ENCODE measurements at places on chromosomes 13 and 19.

DNA sequence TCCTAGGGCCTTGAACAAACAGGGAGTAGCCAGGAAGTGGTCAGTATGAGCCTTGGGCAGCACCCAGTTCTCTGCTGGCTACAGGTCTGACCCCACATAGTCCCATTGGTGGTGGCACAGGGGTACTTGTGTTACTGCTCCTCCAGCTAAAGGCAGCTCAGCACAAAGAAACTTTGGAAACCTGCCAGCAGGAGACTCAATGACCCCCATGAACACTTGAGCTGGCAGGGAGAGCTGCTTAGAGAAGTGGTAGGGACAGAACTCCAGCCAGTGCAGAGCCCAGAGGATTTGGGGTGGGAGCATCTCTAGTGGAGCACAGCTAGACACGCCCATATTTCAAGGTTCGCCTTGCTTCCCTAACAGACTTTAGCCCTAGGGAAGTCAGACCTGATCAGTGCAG is 10.4 kb upstream of the ZNF586 start:
- DNase-seq = no peak

DNA sequence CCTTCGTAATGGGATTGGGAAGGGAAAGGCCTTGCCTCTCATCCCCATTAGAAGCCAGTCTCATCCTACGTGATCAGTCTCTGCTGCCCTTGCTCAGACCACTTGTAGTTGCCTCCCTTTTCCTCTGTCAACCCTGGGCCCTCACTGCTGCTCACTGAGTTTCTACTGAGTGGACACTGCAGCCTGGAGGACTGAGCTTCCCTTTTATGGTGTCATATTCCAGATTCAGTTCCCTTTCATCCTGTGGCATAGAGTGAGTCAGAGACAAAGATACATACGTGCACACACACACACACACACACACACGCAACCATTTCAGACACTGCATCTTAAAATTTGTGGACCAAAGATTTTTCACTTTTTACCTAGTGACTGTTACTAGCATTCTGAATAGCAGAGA is 56.6 kb downstream of the COG3 start:
- DNase-seq = peak; percentile 62

GRCh38 chr13:113410472-113411201 is 42.7 kb downstream of the ADPRHL1 start:
- peak; percentile 79 for DNase-seq

DNA sequence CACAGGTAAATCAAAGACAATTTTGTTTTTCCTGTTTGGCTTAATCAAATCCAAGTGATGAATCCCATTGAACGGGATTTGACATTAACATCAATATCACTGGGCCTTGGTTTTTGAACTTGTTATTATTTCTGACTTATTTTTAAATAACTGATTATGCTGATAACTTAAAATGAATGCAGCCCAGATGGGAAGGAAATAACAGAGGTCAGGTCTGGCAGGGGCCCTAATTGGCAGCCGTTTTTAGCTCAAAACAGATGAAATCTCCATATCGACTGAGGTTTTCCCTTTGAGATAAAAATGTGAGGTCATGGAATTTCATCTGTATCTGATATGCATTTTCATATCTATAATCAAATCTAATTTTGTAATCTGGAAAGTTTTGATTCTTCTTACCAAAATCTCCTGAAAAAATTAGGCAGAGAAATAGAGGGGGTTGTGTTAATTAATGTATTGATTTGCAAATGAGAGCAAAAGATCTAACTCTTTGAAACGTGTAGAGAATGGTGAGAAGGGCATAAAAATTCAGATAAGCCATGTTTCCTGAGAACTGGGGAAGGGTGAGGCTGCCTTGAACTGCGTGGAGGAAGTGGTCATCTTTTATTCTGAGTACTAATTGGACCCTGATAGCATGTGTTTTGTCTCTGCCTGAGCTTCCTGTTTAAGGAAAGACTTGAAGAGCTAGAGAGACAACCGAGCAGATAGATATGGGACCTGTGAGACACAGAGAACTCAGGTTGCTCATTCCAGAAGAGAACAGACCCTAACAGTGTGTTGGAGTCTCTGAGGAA is 98.2 kb upstream of the C1QTNF9B start:
- no peak for DNase-seq

GRCh38 chr19:40294560-40294959 is 9.4 kb upstream of the AKT2 start:
- no peak for DNase-seq

DNA sequence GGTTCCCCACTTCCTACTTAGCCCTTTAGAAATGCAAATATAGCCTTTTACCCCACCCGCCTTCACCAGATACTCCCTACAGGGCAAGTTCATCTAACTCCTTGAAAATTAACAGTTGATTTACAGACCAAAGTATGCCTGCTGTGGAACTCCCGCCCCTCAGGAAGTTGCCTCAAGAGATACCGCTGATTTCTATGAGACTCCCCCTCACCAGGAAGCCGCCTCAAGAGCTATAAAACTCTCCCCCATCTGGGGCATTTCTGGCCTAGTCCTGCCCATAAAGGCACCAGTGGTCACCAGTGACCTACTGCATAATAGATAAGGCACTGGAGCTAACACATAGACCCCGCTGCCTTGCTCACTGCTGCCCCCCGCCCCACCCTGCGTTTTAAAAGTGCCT is 201.7 kb upstream of the UBL3 start:
- DNase-seq = no peak

- DNase-seq = no peak
These were observed 10.5 kb upstream of the ZNF112 start for GRCh38 chr19:44367024-44367423.

GRCh38 chr13:44363631-44364344 is 9.8 kb upstream of the SERP2 start:
- no peak for DNase-seq

DNA sequence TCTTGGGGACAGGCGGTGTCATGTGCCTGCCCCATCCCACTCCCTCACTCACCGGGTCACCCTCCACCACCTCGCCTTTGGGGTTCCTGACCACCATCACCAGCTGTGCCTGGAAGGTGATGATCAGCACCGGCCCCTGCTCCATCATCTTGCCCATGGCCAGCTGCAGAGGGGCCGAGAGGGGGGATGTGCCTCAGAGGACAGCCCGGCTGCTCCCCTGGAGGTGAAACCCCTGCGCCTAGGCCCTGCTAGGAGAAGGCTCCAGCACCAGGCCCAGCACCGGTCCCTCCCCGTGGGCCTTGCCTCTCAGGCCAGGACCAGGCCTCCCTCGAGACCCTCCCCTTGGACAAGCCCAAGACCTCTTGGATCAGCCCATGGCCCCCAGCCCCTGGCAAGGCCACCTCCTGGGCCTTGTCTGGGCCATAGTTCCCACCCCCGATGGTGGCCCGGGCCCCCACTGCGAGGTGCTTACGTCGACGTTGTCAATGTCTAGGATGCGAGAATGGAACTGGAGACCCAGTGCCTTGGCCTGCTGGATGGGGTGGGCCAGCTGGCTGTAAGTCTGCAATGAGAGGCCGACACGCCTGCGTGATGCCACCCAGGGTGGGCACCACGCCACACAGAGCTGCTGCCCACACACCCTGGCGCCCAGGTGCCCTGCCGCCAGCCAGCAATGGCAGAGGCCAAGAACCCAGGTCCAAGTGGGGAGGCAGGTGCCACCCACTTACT is 1.8 kb upstream of the CTXN1 start:
- DNase-seq = no peak

GRCh38 chr19:44668985-44669764 is 2.1 kb upstream of the CEACAM19 start:
- no peak for DNase-seq

GRCh38 chr13:102903659-102904407 is 58.0 kb downstream of the ERCC5 start:
- no peak for DNase-seq

- no peak for DNase-seq
These were observed 594 bp downstream of the ZNF146 start for GRCh38 chr19:36215276-36216123.

- DNase-seq = peak; percentile 95
These were observed 295.4 kb upstream of the MAB21L1 start for GRCh38 chr13:35771898-35772297.

- DNase-seq = peak; percentile 80
These were observed 1.5 kb downstream of the ZMYM2 start for GRCh38 chr13:19959831-19960652.

DNA sequence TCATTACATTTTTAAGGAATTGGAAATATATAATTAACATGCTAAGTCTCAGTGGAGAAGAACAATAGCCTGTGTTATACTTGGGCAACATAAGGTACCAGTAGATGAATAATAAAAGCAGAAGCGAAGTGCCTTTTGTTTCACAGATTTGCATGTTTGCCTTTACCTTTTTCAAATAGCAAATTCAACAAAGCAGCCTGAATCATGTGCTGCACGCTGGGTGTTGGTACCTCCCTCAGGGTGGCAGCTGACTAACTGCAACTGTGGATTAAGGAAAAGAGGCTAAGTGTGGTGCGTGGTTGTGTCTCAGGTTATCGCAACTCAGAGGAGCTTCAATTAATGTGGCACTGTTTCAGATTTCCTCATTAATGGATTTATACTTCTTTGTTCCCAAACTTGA is 189.0 kb downstream of the LMO7 start:
- no peak for DNase-seq

- DNase-seq = no peak
These were observed 1.3 kb upstream of the DNAJC15 start for GRCh38 chr13:43021926-43022670.

DNA sequence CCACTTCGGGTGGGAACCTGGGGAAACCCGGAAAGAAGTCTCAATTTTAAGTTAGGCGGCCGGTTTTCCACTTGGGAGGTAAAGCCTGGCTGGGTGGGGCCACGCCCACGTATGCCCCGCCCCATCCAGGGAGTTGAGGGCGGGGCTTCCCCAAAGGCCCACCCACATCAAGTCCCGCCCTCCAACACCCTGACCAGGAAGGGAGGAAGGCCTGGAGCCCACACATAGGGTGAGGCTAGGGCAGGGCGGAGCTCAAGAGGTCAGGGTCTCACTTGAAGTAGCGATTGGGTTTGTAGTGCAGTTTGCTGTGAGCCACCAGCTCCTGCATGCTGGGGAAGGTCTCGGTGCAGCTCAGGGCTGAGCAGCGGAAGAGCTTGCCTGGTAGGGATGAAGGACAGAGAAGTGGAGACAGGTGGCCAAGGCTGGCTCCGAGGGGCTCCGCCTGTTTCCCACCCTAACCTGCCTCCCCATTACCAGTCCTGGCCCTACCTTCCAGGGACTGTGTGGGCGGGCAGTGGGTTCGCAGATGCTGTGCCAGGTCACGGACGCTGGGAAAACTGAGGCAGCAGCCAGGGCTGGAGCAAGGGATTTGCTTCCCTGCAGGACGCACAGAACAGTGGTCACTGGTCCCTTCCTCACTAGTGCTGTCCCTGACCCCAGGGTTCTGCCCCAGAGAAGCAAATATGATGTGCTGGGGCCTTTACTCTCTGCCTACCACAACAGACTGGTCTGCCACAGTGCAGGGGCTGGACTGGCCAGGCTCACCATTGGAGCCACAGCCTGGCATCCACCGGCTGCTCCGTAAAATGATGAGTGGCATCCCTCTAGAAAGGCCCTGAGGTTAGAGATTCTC is 1.6 kb downstream of the ZNF414 start:
- DNase-seq = no peak

GRCh38 chr13:85619321-85619720 is 179.9 kb downstream of the SLITRK6 start:
- DNase-seq = no peak

DNA sequence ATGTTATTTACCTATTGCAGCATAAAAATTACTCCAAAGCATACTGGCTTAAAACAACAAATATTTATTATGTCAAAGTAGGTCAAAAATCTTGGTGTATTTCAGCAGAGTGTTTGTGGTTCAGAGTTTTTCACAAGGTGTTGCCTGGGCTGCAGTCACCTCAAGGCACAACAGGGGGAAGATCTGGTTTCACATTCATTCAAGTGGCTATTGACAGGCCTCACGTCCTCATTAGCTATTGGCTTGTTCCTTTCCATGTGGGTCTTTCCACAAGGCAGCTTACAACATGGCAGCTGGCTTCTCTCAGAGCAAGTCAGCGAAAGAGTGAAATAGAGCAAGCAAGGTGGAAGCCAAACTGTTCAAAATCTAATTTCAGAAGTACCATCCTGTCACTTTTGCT is 602.9 kb downstream of the OLFM4 start:
- no peak for DNase-seq

DNA sequence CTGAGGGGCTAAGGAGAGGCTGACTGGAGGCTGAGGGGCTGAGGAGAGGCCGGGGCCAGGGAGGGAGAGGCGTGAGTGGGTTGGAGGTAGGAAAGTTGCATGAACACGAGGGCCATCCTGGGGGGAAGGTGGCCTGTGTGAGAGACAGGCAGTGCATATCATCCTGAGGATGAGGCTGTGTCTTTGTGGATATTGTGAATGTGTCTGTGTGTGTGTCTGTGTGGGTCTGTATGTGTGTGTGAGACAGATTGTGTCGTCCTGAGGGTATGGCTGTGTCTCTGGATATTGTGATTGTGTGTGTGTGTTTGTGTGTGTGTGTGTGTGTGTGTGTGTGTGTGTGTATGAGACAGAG is 422 bp downstream of the ZNF71 start:
- no peak for DNase-seq

DNA sequence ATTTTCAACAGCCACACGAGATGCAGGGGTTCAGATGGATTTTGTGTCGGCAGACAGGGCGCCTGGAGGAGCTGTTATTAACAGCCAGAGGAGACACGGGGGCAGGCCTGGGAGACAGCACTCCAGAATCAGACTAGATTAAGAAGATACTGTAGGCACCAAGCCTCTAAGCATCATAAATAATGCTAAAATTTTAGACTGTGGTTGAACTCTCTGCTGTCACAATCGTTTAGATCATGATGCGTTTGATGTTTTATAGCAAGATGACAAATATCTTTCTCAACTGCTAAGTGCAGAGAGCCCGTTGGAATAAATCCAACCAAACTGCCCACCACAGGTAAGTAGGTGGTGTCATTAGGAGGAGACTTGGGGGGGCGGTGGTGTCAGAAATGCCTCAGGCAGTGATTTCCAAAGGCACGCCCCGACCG is 63.9 kb downstream of the CEBPG start:
- no peak for DNase-seq
